Activated naive CD4-positive, alpha-beta T cell treated with anti-CD3 and anti-CD28 coated beads, Interleukin-2, amount 50 U/mL, for 72 hours (primary cell): ENCODE measurements at places on chromosomes 13 and 19. TPM values are rescaled to one million over a fixed set of nuclear protein-coding genes. Genes with fewer than 3 reads are reported as not detected.

DNA sequence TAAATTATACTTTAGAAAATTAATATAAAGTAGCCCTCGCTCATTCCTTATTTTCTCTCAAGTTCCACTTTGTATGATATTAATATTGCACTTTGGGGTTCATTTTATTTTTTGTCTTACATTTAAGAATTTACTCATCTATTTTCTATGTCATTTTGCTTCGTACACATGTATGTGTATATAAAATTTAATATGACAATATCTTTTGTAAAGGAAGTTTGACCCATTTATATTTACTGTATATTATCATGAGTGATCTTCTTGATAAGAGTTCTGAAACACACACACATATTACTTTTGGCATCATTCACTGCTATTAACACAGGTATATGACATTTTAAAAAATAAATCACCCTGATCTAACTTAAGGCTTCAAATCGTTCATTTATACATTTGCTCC, 83.1 kb downstream of the IRS2 start:
- DNase-seq, result no peak

GRCh38 chr19:36246006-36246481, 31.1 kb downstream of the ZNF146 start:
- no peak for DNase-seq

GRCh38 chr19:43751466-43752220, 3.1 kb downstream of the SMG9 start:
- no peak for DNase-seq

- no peak for DNase-seq
Measured at GRCh38 chr19:34838753-34839431, 65.9 kb upstream of the ZNF599 start.

The PEAK3 gene
- not detected for total RNA-seq

DNA sequence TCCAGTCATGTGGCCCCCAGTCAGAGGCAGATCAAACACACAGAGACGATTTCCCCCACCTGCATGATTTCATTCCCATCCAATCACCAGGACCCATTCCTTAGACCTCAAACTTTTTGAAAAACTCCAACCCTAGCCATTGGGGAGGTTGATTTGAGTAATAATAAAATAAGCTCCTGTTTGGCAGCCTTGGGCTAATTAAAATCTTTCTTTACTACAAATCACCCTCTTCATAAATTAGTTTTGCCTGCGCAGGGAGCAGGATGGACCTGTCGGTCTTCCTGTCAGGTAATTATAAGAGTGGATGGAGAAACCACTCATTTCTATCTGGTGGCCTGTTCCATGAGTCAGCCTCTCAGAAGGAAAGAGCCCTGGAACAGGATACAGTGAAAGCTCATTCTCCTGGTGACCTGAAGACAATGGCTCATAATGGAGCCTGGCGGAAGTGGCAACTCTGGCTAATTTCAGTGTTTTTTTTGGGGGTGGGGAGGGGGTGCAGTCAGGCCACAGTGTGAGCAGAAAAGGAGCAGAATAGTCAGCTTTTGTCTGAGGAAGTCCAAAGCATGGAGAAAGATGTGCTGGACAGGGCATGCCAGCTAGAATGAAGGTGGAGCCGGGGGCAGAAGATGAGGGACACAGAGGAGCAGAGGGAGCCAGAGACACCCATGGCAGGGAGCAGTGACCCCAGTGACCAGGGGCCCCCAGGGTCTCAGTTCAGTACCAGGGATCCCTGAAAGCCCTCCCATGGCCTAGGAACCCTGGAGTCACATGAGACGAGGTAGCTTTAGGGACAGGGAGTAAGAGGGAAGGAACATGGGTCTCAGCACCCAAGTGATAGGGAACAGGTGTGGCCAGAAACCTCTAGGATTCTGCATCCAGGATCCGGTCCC, 31.8 kb upstream of the PSG9 start:
- no peak for DNase-seq

GRCh38 chr19:46049597-46049996, 8.8 kb upstream of the IGFL4 start:
- no peak for DNase-seq

DNA sequence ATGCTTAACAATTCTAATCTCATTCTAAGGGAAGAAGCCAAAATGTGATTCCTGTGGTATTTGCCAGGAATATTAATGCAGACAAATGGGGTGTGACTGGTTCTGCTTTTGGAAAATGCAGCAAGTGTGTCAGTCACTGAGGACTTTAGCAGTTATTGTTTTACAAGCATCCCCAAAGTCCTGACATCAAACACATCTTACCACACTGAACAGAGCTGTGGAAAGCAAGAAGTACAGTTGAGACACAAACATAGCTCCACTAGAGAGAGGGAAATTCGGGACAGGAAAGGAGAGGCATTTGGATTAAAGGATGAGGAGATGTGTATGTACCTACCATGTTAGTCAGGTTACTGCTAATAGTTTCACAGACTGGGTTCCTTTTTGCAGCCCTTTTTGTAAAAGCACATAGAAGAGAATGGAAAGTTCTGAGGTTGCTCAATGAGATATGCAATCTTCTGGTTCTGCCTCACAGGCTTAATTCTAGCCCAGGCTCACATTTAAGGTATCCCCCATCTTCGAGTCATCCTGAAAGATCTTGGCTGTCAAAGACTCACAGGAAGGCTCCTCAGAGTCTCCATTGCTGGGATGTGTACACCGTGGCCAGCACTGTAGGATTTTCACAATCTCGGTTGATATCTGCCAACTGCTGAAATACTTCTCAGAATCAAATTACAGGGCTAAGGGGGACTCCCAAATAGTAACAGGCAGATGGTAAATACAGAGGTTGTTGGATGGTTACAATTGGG, 316.6 kb downstream of the DNAJC15 start:
- DNase-seq, result no peak

The OR4F17 gene
- total RNA-seq, result not detected

The THAP8 gene
- total RNA-seq, result 3.5 TPM

The ZNF844 gene
- total RNA-seq, result 8.3 TPM

GRCh38 chr13:108218044-108218974, at the start of gene ABHD13:
Gene ABHD13, plus strand, starts transcription at chr13:108218392. Its CDS starts 10,827 bp downstream, at chr13:108229219.
- DNase-seq, result peak; percentile 87

The UBAC2 gene
- total RNA-seq, result 55.6 TPM

DNA sequence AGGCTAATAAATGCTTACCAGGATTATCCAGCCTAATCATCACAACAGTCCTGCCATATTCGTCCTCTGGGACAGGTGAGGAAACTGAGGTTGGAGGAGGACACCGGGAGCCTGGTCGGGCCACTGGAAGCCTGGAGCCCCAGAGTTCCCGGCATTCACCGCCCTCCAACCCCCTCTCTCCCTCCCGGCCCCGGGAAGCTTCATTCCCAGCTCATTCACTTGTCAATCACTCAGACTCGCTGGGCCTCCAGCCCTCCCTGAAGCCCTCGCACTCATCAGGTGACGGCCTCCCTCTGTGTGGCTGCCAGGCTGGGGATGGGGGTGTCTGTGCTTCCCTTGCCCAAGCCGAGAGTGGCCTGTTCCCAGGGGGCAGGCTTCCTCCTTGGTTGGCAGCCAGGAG, 22.5 kb upstream of the ZNF99 start:
- no peak for DNase-seq

- no peak for DNase-seq
Measured at GRCh38 chr13:74465271-74465670, 331.1 kb upstream of the KLF12 start.

GRCh38 chr19:15464394-15465385, at the start of gene RASAL3:
Gene RASAL3, minus strand, starts transcription at chr19:15464544. Its CDS starts 186 bp downstream, at chr19:15464358.
- peak; percentile 59 for DNase-seq

- no peak for DNase-seq
Measured at GRCh38 chr13:70835371-70835770, 727.1 kb upstream of the KLHL1 start.

DNA sequence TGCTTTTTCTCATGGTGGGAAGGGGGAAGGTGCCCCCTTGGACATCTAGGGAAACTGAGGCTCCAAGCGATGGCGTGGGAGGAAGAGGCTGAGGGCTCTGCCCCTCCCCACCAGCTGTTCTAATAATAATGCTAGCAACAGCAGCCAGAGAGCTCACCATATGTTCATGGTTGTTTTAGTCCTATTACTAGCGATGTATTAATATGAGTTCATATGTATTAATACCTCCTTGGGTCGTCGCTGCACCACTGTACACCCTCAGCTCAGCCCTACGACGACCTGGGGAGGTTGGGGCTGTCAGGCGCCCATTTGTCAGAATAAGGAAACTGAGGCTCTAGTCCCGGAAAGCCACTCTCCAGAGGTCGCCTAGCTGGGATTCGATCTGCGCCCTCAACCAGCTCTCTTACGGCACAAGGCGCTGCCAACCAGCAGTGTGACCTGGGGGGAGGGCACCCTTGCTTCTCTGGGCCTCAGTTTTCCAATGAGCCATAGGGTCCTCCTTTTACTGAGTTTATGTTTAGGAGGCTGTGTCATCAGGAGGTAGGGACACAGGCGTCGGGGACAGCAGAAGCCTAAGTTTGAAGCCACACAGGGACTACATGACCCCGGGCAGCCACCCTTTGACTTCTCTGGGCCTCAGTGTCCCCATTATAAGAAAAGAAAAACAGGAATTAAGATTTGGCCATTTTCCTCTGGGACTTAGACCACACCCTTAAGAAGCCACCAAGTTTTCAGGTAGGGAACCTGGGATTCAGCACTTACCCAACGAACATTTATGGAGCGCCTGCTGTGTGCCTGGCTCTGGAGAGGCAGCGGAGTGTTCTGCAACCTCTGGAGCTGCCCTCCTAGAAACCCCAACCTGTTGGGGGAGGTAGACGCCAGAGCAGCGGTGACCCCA, 664 bp downstream of the MAST3 start:
- DNase-seq, result peak; percentile 73

- DNase-seq, result no peak
Measured at GRCh38 chr19:35796645-35797542, 15.8 kb downstream of the PRODH2 start.
